NCI-H1436 (cell line): ENCODE measurements at places on chromosomes 4 and X.

GRCh38 chrX:37357436-37357835 lies 8.3 kb downstream of the PRRG1 start:
- DNase-seq: no peak

DNA sequence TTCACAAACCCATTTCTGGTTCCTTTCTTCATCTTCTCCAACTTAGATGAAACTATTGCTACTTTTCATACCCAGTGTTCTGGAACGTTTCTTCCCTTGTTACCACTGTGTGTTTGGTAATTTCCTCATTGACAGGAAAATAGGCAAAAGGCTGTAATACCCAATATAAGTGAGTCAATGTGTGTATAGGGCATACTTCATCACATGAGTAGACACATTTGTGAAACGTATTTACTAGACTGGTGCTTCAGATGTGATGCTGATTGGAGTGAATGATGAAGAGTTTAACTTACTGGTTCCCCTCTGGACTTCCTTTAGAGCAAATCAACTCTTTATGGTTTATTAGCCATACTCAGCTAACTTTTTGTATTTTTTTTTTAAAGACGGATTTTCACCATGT lies 195.1 kb upstream of the ATP6AP2 start:
- no peak for DNase-seq

- no peak for DNase-seq
Measured at GRCh38 chrX:134338527-134338926, 101.5 kb downstream of the CCDC160 start.

GRCh38 chr4:140152751-140153418 lies 1.1 kb downstream of the MAML3 start:
- DNase-seq: peak; percentile 15

DNA sequence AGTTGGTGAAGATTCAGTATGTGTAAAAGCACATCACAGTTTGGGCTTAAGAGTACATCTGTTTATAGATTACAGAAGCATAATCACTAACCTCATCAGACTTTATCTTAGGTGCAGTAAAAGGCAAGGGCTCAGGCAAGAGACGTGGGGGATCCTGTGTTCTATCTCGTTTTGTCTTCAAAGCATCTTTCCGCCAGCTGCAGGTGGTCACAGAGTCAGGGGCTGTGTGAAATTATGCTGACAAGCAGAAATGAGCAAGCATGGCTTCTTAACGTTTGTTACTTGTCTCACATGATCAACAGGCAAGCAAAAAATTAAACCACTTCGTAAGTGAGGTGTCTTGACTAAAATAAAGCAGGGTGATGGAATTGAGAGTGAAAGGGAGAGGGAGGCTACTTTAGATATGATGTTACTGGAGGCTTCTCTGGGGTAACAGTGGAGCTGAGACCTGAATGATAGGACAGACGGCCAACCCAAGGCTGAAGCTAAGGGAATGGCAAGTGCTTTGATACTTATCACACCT lies 1.4 kb upstream of the TEC start:
- no peak for DNase-seq

- no peak for DNase-seq
Measured at GRCh38 chrX:46630141-46630540, 56.6 kb downstream of the CHST7 start.

DNA sequence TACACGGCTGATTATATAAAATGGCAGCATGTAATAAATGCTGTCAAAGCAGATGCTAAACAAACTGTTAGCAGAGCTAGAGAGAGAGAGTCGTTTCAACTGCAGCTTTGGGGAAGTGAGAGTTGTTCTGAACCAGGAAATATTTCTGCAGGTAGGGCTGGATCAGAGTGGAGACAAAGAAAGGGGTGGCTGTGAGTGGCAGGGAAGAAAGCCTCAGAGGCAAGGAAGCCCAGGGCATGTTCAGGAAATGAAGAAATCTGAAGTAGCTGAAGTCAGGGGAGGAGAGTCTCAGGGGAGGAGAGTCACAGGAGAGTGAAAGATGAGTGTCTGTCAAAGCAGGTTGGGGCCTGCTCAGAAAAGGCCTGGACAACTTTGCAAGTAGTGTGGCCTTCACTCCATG lies 48.4 kb upstream of the RPS6KA3 start:
- DNase-seq: no peak

DNA sequence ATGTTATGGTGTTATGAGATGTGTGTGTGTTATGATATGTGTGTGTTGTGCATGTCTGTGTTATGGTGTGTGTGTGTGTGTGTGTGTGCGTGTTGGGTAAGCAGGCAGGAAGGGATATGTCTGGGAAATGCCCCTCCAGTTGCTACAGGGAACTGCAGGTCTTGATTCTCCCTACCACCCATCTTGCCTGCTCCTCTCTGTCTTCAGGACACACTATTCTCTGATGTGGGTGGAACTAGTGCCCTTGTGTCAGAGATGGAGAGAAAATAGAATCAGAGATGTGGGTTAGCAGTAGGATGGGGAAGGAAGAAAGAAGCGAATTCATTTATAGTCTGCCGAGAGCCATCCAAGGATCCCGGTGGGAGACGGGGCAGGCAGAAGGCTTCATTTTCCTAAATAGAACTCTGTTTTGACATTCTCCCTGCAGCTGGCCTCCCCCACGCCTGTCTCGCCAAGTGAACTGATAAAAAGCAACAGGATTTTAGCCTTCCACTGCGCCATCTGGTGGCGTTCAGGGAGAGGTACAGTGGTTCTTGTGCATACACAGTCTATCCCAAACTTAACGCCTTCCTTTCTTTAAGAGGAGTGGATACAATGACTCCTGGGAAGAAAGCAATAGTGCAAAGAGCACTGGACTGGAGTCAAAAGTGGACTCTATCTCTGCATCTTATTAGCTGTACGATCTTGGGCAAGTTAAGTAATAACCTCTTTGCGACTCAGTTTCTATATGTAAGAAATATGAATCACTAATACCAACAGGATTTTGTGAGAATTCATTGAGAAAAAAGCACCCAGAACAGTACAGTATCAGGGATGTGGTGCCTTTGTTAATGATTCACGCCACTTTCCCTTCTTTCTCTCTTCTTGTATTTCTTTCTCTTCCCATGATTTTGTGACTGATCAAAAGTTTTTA lies 14.1 kb upstream of the MGST2 start:
- DNase-seq: peak; percentile 69

DNA sequence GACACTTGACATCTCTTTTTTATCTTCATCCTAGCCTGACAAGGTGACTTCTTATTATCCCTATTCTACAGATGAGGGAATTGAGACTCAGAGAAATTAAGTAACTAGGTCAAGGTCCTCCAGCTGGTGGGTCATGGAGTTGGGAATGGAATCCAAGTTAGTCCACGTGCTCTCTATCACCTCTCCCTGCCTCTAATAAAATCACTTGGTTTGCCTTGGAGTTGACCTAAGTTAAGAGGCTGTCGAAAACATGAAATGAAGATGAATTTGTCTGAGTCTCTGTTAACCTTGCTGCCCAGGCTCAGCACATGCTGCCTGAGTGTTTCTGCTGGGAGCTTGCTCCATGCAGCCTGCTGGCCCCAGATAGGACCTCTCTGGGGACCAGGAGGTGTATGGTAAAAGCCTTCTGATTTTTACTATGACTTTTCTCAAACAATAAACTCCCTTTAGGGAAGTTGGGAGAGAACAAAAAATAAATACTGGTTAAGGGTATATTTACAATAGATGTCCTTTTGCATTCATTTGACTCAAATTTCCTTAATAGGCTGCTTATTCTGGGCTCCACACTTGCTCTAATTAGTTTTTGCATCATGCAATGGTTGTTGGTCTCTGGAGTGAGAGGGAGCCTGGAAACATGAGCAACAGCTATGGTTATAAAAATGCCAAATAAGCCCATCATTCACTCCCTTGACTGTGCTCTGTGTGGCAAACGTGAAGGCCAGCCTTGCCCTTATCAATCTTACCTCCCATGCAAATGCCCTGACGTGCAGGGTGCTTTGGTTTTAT lies 61.6 kb upstream of the DHX15 start:
- peak; percentile 55 for DNase-seq

DNA sequence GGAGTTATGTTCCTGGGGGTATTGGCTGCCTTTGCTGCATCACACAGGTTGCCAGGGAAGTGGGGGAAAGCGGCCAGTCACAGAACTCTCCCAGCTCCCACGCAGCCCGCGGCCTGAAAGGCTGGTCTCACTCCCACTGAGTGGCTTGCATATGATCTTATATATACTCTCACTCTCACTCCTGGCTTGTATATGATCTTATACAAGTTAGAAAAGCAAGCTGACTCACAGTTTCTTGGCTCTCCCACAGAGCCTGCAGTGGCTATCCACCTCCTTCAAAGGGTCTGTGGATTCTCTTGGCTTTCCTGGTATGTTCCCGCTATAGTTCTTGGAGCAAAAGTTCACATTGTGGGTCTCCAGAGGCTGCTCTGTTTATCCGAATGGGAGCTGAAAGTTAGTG lies 833.5 kb upstream of the GALNTL6 start:
- DNase-seq: no peak

DNA sequence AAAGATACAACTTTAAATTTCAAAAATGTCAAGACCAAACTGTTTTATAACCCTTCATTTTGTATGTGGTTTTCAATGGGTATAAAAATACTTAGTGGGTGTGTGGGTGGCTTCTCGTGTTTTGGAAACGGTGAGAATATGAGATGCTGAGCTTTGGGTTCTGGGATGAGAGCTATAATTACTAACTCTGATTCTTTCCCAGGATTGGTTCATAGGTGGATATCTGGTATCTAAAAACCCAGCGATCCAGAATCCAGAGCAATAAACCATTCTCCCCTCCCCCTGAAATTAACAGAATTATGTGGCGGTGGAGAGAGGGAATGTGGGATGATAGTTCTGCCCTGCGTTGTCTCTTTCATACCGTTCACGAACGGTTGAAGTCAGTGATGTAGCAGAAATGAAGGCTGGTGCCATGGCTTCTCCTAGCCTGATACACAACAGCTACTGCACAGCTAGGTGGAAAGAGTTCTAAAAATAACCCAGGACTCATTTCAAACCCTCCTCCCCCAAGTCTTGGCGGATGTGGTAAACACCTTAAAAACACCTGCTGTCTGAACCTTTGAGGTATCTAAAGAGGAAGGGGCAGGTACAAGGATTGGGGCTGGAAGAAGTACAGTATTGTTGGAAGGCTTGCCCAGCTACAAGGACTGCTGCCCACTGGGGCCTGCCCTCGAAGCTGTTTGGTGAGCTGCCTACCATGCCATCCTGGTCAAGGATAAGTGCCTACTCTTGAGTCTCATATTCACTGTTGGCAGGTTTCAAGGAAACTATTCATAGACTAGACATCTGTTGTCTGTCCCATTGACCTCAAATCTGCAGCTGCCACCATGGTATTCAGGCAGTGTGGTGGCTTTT lies 44.5 kb downstream of the SEPTIN11 start:
- DNase-seq: peak; percentile 21

DNA sequence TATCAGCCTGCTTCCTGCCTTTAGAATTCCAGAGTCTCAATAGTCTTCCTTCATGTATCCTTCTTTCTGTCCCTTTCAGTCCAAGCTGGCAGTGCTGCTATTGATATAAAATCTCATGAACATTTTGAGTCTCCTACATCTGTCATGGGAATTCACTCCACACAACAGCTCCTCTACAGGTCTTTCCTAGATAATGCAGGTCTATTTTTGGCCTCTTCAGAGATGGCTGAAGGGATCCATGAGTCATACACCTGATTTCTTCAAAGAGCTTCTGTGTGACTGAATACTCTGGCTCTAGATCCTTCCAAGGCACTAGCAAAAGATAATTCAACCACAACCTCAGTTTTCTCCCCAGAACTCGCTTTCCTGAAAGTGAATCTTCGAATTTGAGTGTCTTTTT lies 115.4 kb downstream of the STPG2 start:
- DNase-seq: no peak

GRCh38 chr4:152847376-152847775 lies 67.6 kb downstream of the ARFIP1 start:
- no peak for DNase-seq

DNA sequence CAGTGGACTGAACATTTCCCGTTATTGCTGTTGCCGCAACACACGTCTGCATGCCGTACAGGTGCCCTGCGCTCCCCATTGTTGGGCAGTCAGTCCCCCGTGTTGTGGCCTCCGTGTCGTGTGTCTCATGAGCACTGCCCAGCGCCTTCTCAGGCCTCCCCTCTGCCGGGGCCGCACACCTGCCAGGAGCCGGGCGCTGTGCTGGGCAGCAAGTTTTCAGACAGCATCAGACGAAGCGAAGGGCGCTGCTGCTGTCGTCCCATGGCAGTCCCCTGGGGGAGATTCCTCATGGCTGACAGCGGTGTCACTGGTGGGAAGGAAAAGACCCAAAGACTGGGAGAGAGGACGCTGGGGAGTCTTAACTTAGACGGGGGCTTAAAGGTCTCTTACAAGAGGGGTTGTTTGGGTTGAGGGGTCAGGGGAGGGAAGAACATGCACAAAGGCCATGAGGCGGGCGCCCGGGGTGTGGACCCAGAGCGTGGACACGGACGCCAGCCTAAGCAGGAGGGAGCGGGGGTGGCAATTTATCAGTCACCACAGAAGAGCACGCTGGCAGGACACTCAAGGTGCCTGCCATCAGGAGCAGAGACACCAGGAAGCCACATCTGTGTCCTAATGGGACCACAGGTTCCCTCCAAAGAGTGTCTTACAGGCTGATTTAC lies 47.3 kb downstream of the RGS12 start:
- DNase-seq: no peak

DNA sequence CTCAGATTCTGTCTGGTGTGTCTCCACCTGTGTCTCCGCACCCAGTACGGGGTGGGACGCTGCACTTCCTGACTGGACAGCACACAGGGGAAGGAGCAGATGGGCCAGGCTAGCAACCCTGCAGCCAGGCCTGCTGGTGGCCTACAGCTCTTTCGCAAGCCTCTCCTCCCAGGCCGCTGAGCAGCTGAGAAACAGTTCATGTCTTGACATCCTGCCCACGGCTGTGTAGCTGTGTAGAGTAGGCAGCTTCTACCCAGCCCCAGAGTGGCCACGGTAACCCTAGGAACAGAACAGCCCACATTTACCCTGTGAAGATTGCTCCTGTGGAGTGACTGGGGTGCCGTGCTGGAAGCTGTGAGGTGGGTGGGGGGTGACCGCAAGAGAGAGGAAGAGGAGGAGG lies 38.9 kb downstream of the CCNQ start:
- DNase-seq: no peak

DNA sequence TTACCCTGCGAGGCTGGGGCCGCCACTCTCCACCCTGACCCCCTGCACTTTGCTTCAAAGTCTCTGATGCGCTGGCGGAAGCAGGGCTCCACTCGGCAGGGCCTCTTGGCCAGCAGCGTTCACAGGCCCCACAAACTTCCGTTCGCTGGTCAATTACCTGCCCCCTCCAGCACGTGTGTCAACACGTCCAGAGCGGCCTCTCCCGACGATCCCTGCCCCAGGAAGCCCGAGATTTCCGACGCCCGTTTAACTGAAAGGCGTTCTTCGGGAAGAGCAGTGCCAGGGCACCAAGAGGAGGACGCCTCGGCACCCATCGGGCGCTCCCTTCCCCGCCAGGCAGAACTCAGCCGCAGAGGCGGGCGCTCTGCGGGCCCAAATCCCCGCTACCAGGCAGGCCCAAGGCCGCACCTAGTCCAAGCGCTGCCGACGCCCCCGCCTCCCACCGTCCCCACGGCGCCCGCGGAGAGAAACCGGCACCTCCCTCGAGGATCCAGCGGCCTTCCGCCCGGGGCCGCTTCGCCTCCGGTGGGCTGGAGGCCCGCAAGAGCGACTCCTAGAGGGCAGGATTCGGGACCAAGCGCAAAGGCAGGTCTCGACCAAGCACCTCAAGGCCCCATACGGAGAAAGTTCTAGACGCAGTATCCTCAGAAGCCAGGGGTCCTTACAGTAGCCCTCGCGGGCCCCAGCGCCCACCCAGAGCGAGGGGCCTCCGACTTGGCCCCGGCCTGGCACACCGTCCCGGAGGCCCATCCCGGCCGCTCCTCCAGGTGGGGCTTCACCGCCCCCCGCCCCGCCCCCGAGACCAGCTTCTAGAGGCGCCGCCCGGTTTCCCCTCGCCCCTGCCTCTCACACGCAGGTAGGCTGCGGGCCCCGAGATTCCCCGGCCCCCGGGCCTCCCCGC lies 586 bp downstream of the BCAP31 start:
- DNase-seq: peak; percentile 63

GRCh38 chr4:105622269-105622668 lies 69.8 kb downstream of the ARHGEF38 start:
- no peak for DNase-seq
